Activated CD4-positive, alpha-beta T cell treated with anti-CD3 and anti-CD28 coated beads, Interleukin-2, amount 50 U/mL, for 48 hours (primary cell): ENCODE measurements at places on chromosomes 16 and 17.

DNA sequence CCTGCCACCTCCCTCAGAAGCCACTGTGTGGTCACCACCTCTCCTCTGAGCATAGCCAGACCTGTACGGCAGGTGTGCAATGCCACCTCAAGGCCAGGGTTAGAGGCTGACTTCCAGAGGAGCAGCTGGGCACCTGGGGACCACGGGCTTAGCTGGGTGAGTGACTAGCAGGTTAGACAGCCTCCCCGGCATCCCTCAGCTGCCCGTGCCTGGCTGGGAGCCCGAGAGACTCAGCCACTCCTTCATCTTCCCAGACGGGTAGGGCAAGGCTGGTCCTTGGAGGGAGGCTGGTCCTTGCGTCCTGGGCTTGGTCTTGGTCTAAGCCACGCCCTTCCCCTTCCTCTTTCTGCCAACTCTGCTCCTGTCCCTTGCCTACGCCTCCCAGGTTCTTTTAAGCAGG lies 7.8 kb downstream of the CRHR1 start:
- DNase-seq, result no peak

DNA sequence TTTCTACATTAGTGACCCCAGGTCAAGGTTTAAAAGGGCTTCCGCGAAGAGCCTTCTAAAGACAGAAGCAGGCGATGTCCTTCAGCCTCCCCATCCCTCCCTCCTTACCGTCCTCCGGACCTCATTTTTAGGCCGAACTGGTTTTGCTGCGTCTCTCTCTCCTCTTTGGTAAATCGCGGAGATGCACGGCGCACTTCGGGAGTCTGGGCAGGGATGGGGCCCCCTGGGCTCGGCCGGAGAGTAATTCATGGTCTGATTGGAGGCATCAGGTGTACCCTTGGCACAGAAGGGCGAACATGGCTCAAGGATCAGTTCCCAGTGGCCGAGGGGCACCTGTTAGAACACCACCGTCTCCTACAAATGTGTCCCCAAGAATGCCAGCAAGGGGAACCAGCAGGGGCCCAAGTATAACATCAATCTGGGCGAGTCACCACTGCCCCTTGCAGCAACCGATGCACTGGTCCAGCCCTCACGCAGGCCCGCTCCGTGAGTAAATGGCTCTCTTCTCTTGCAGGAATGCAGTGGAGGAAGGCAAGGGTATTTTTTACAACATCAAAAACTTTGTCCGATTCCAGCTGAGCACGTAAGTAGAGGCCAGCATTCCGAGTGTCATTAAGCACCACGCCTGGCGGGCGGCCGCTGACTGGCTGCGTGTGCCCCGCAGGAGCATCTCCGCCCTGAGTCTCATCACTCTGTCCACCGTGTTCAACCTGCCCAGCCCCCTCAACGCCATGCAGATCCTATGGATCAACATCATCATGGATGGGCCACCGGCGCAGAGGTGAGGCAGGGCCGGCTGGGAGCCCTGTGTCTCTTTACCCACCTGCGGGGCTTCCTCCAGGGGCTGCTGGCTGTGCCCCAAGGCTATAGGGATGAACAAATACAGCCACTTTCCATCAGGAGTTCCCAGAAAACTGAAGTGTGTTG lies 45.6 kb downstream of the MEAK7 start:
- no peak for DNase-seq

- DNase-seq, result no peak
Observed at GRCh38 chr17:33936764-33937163, 318.3 kb upstream of the CCL2 start.

DNA sequence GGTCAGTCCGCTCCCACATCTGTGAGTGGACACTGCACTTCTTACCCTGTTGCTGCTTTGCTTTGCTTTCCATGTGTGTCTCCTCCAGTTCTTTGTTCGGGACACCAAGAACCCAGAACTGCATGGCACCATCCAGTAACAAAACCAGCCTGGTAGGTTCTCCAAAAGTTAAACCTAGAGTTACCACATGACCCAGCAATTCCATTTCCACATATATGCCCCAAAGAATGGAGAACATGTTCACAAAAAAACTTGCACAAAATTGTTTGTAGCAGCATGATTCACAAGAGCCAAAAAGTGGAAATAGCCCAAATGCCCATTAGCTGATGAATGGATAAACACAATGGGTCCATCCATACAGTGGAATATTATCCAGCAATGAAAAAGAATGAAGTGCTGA lies 10.3 kb upstream of the CCL22 start:
- no peak for DNase-seq

DNA sequence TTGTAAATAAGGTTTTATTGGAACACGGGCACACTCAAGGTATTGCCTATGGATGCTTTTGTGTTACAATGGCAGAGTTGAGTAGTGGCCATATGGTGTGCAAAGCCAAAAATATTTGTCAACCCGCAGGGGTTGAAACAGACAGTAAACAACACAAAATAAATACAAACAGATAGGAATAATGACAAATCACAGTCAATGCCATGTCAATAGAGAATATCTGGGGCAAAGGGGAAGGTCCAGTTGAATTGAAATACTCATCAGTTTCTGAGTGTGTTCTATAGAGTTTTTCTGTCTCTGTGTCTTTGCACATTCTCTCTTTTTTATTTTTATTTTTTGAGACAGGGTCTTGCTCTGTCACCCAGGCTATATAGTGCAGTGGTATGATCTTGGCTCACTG lies 37.5 kb downstream of the PITPNC1 start:
- no peak for DNase-seq

DNA sequence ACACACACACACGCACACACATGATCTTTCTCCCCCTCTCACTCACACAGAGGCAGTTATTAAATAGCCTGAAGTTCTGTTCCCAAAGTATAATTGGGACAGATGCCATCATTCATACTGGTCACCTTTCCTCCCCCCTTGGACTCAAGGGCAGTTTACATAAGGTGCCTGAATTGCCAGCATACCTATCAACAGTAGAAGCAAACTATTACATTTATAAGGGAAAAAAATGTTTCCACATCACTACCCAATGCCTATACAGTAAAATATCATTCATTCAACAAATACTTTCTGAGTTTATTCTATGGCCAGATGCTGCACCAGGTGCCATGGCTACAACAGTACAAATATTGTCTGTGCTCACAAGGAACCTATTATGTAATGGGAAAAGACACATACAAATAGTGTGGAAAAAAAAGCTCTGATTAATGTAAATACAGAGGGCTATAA lies 6.3 kb downstream of the CNTD1 start:
- no peak for DNase-seq

DNA sequence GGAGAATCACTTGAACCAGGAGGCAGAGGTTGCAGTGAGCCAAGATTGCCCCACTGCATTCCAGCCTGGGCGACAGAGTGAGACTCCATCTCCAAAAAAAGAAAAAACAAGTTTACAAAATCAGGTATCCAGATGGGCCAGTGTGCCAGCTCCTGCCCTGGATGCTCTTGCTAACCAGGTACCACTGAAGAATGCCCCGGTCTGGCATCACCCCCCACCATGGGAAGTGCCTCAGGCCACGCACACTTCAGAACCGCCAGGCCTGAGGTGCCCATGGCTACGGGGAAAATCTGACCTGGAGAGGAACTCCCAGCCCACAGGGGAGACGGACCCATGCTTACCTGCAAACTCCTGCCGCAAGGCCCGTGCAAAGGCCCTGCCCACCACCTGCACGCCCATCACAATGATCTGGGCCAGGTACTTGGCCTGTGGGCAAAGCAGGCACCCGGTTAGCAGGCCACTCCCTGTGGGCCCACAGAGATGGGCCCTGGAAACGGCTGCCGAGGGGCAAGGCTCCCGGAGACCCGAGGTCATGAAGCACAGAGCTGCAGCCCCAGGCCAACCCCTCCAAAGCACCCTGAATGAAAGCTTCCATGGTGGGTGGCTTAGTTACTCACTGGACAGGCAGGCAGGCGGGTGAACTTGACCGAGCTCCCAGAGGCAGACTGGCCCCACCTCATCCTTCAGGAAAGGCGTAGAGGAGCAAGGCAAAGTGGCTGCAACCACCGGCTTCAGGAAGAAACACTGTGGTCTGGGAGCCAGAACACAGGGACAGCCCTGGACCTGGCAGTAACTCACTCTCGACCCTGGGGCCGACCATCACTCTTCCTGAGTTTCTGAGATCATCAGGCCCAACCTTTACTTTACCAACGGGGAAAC lies 8.0 kb downstream of the PAM16 start:
- DNase-seq, result no peak

DNA sequence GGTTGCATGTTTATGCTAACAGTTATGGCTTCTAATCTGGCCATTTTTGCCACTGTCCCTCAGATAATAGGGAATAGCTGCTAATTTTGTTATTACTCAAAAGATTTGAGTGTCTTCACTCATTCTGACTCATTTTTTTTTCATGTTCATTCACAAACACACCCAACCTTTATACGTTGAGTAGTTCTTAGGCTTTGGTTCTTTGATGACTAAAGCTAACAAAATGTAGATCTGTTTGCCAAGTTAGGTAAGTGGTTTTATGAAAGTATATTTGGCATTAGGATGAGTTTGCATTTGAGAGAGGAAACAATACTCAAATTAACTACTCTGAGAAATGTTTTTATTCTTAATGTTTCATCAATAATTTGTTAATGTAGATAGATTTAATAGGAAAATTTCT lies 3.6 kb downstream of the MAP2K4 start:
- no peak for DNase-seq

GRCh38 chr17:31311526-31311925 lies 2.3 kb downstream of the EVI2B start:
- DNase-seq, result no peak

DNA sequence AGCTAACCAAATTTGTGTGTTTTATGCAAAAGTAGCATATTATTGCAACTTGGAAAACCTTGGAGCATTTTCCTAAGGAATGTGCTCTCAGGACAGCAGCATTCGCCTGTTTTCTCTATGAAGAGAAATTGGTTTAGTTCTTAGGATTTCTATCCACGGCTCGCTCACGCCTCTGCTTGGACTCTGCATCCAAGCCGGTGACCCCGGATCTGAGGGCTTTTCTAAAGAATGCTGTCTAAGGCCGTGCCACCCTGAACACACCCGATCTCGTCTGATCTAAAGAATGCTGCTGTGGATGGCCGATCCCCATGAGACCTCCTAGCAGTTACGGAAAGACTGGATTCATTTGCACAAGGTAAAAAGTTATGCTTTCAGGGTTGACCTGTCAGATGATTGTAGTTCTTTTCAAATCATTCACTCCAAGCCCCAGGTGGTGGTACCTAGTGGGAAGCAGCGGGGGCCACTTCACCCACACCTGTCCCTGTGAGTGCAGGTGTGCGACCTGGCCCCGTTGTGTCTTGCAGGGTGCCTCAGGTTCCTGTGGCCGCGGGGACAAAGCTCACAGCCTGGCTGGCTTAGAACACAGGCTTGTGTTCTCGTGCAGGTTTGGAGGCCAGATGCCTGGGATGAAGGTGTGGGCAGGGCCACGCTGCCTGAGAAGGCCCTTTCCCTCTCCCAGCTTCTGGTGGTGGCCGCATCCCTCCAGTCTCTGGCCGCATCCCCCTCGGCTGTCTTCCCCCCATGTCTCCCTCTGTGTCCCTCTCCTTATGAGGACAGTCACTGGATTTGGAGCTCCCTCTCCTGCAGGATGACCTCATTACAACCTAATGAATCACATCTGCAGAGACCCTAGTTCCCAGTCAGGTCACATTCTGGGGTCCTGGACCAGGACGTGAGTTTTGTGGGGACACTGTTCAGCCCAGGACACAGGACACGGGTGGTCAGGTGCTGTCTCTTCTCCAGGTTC lies 71.1 kb downstream of the BANP start:
- no peak for DNase-seq

- DNase-seq, result no peak
Observed at GRCh38 chr17:35900280-35900679, 20.1 kb upstream of the CCL5 start.

- no peak for DNase-seq
Observed at GRCh38 chr16:57299009-57299718, 14.7 kb upstream of the PLLP start.

DNA sequence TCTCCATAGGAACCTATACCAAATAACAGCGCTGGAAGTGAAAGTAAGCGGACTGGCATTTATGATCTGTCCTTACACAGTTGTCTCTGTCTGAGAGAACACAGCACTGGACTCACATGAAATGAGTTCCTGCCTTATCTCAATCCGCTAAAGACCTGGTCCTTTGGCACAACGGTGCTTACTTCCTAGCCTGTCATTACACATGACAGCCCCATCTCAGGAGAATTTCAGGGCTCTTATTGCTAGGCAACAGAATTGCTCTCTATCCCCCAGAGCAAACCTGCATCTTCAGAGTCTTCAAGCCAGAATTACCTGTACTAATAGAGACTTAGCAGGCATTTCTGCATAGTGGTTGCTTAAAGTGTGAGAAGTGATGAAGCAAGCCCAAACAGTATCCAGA lies 4.3 kb downstream of the KCNJ2 start:
- DNase-seq, result no peak

GRCh38 chr17:2701996-2702741 lies 9.4 kb downstream of the CLUH start:
- no peak for DNase-seq

- DNase-seq, result no peak
Observed at GRCh38 chr16:56903866-56904265, 28.1 kb upstream of the HERPUD1 start.

DNA sequence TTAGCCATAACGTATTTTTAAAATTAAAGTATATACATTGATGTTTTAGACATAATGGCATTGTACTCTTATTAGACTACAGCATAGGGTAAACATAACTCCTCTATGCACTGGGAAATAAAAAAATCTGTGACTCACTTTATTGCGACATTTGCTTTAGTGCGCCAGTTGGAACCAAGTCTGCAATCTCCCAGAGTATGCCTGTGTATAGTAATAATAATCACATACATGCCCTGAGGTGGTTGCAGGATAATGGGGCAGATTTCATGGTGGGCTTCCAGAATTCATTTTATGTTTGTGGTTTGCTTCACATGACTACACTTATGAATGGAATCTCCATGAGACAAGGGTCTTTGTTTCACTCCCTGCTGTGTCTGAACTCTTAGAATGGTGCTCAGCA lies 66.9 kb upstream of the N4BP1 start:
- DNase-seq, result no peak

GRCh38 chr16:56559109-56559508 lies 5.8 kb upstream of the MT4 start:
- no peak for DNase-seq

DNA sequence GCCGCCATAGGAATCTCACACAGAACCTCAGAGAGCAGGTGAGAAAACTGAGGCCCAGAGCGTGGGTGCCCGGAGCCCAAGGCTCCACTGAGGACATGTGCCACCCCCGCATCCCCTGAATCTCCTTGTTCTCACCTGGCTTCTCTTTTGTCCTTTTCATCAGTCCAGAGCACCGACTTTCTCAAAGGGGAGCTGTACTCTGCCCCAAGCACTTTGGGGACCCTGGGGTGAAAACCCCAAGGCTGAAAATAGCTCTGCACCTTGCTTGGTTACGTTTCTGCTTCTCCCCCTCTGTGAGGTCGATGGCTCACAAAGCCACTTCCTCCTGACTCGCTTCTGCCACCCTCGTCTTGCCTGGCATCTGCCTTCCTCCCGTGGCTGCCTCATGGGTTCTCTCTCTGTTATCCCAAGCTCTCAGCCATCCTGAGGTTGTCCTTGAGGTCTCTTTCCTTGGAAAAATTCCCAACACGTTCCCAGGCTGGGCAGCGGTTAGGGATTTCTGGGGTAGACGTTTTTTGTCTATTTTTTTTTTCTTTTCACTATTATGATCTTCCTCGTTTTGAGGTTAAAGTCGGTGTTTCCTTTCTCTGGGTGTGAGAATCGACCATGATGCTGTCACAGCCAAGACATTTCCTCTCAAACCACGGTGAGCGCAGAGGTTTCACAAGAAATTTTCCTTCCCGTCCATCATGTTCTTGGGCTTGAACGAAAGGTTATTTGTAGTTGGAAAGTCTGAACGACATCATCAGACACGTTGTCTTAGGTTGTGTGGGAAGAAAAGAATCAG lies 37.2 kb downstream of the IRF8 start:
- DNase-seq, result peak; percentile 76

GRCh38 chr16:49280105-49280741 lies 1.4 kb downstream of the CBLN1 start:
- no peak for DNase-seq
